NCI-H146 (cell line): ENCODE measurements at places on chromosomes 5 and 9.

GRCh38 chr5:135269931-135270421 is 129.1 kb downstream of the MACROH2A1 start:
- no peak for DNase-seq

DNA sequence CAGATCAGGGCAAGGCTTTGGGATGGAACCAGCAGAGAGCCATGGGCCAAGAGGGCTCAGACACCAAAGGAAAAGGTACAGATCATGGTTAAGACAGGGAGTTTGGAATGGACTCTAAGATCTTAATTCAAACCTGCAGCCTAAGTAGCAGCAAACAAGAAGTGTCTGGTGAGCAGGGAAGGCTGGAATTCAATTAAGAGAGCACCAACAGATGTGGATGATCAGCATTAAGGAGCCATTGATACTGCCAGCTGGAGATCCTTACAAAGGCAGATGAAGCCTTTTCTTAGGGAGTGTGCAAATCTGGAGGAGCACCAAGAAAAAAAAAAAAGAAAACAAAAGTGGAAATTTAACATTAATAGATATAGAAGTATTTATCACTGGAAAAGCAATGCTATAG is 516.8 kb downstream of the RASEF start:
- no peak for DNase-seq

GRCh38 chr9:130680836-130681768 is 12.5 kb upstream of the EXOSC2 start:
- DNase-seq: peak; percentile 75

DNA sequence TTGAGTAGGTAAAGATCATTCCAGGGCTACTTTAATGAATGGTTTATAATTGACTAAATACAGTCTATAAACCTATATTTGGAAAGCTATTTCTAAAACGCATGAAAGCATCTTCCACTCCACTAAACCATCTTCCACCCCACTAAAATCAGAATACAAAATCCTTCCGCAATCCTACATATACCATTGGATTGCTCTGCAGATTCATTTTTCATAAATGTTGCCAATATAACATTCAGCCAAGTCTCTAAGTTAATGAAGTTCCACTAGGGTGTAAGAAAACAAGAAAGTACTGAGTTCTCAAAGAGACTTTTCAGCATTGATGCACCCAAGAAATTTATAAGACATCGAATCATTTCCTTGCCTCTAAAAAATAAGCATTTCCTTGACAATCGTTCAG is 4.7 kb downstream of the SLC24A2 start:
- no peak for DNase-seq

- DNase-seq: no peak
Observed at GRCh38 chr9:16060436-16061129, 507.7 kb downstream of the CCDC171 start.

GRCh38 chr5:131810510-131811249 is 13.9 kb upstream of the FNIP1 start:
- DNase-seq: no peak

DNA sequence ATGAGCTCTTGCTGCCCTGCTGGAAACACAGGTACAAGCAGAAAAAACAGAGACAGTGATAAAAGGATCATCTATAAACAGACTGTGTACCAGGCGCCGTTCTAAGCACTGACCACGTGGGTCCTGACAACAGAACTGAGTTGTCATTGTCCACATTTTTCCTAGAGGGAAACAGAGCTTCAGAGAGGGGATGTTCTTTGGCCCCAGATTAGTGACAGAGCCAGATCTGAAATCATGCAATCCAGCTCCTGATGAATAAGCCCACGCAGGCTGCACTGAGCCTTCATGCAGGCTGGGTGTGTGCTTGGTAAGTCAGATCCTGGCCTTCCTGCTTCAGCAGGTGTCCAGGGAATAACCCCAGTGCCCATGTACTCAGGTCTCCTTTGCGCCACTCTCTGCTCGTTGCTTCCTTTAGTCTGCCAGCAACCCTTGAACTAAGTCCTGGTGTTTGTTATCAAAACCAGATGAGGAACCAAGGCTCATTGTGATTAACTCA is 22.8 kb upstream of the TCF7 start:
- DNase-seq: no peak

DNA sequence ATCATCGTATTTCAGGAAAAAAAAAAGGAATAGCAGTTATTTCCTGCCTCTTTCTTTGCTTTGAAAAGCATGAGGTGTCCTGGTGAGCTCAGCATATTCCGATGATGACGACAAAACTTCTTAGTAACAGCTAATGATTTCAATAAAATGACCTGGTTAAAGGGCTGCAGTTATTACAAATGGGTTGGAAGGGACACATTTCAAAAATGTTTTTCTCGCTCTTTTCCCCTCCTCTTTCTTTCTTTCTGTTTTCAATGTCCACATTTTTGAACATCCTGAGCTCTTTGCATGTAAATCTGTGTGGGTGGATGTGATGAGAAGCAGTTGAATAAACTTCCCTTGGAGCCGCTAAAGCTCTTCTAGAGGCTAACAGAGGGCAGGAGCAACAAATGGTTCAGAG is 186.8 kb upstream of the SLC27A6 start:
- no peak for DNase-seq

GRCh38 chr5:1804001-1804690 is 2.9 kb downstream of the NDUFS6 start:
- no peak for DNase-seq

DNA sequence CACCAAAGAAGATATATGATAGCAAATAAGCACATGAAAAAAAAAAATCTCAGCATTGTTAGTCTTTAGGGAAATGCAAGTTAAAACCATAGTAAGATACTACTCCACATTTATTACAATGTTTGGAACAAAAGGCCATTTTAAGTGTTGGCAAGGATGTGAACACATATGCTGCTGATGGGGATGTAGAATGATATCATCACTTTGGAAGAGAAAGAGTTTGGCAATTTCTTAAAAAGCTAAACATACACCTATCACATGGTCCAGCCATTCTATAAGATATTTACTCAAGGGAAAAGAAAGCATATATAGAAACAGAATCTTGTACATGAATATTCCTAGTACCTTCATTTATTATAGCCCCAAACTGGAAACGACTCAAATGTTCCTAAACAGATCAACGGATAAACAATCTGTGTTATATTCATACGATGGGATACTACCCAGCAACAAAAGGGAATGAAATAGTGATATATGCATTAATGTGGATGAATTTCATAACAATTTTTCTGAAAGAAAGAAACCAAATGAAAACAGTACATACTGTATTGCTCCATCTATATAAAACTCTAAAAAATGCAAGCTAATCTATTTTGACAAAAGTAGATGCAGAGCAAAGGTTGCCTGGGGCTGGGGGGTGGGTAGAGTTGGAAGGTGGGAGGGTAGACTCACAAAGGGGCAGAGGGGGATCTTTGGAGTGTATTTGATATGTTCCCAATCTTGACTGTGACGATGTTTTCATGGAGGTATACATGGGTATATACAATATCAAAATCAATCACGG is 45.7 kb upstream of the SMAD5 start:
- no peak for DNase-seq

DNA sequence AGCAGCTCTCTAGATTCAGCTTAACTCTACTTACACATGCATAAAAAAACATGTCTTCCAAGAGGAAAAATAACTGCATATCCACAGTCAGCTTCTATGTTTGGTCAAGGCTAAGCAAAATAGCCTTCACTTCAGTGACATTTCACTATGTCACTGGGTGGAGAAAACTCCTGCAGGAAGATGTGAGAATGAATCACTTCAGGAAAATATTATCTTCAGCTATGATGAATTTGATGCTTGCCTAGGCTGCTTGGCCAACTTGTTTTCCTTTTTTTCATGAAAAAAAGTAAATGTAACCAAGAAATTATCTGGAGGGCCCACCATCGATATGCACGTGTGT is 143.0 kb upstream of the ZNF608 start:
- no peak for DNase-seq

DNA sequence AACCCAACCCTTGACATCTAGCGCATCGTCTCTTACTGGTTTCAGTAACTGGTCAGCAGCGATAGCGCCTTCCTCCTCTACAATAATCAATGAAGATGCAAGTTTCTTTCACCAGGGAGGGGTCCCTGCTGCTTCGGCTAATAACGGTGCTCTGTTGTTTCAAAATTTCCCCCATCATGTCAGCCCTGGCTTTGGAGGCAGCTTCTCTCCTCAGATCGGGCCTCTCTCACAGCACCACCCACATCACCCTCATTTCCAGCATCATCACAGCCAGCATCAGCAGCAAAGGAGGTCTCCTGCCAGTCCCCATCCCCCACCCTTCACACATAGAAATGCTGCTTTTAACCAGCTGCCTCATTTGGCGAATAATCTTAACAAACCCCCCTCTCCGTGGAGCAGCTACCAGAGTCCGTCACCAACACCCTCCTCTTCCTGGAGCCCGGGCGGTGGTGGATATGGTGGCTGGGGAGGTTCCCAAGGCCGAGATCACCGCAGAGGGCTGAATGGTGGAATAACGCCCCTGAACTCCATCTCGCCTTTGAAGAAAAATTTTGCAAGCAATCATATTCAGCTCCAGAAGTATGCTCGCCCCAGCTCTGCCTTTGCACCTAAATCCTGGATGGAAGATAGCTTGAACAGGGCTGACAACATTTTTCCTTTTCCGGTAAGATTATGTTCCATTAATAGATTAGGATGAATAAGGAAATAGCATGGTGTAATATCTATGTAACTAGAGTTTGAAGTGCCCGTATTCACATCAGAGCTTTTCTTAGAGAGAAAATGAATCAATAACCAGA is 2.2 kb downstream of the CPEB4 start:
- peak; percentile 55 for DNase-seq

GRCh38 chr5:79746642-79747569 is 57.3 kb downstream of the CMYA5 start:
- DNase-seq: no peak

DNA sequence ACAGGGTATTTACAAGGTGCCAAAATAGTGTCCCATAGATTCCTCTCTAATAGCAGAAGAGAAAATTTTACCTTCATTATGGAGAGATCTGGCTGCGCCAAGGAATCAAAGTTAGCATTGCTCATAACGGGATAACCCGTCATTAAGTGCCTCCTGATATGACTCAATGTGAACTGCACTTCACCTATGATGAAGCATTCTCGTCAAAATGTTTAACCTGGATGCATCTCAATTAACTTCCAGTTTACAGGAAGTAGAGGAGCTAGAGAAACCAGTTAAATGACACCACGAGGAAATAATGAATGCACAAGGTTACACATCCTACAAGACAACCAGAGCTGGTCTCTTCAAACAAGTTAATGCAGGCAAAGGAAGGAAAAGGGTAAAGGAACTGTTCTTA is 17.2 kb downstream of the FBXW11 start:
- no peak for DNase-seq
